Activated CD4-positive, alpha-beta T cell treated with anti-CD3 and anti-CD28 coated beads, Interleukin-2, amount 50 U/mL, for 16 hours (primary cell): ENCODE measurements at places on chromosomes 6 and 20.

DNA sequence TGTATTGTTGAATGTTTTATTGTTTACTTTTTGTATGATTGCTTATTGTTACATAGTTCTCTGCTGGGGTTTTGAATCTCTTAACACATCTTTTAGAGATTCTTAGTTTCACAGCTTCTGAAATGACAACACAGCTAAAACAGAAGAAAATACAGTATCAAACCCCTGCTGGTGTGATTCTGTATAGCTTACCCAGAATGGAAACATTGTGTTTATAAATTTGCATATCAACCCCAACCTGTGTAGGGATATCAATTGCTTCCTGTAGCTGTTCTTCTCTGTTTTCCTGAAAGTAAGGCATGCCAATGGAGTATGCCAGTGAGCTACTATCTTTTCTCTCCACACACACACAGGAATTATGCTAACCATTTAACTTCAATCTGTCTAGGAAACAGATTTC, 64.3 kb upstream of the ID4 start:
- DNase-seq: no peak

DNA sequence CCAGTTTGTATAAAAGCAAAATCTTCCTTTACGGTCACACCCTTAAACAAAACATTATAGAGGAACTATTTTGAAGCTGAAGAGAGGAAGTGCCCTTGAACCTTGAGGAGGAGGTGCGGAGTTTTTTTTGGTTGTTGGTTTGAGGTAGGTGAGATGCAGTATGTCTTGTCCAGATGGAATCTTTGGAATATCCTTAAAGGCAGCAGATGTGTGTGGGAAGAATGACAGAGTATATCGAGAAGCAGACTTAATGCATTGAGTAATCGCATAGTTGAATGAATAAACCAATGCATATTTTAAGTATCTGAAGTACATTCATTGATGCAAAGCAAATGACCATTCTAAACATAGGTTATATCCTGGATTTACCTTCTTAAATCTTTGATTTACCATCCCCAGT, 49.9 kb downstream of the AIG1 start:
- DNase-seq: no peak

DNA sequence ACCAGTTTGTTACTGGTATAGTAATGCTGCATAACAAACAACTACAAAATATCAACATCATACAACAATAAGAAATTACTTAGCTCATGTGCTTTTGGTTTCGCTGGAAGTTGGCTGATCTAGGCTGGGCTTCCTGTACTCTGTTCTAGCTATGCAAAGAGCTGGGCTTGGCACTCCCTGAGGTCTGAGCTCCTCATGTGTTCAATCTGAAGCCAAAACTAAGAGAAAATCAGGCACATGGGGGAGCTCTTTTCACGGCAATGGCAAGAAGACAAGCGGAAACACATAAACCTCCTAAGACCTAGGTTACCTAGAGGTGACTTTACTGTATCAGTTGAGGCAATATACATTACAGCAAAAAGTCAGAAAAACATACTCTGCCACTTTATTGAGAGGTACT, 574.2 kb downstream of the KHDRBS2 start:
- DNase-seq: no peak

GRCh38 chr6:26575494-26575939, 21.2 kb upstream of the ABT1 start:
- peak; percentile 58 for DNase-seq

DNA sequence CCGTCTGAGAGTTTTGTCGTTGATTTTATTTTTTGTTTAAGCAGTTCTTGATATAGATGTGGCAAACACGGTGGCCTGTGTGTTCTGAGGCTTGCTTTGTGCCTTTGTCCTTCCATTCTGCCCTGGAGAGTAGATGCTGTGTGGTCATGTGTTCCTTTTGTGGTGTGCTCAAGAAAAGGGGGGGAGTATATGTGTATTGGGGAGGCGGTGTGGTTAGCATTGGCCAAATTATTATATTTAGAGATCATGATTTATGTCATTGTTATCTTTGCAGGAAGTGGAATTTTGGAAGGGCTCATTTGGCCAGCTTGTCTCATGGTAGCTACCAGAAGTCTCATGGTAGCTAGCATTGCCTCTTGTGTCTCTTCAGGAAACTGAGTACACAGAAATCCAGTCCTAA, 16.4 kb downstream of the RREB1 start:
- no peak for DNase-seq

- DNase-seq: no peak
Measured at GRCh38 chr6:93523365-93523764, 104.0 kb upstream of the EPHA7 start.

GRCh38 chr6:147717991-147718390, 209.5 kb downstream of the SAMD5 start:
- no peak for DNase-seq

GRCh38 chr6:164102693-164103092, 688.2 kb downstream of the QKI start:
- DNase-seq: no peak

- no peak for DNase-seq
Measured at GRCh38 chr6:151032034-151032433, 166.5 kb downstream of the MTHFD1L start.

DNA sequence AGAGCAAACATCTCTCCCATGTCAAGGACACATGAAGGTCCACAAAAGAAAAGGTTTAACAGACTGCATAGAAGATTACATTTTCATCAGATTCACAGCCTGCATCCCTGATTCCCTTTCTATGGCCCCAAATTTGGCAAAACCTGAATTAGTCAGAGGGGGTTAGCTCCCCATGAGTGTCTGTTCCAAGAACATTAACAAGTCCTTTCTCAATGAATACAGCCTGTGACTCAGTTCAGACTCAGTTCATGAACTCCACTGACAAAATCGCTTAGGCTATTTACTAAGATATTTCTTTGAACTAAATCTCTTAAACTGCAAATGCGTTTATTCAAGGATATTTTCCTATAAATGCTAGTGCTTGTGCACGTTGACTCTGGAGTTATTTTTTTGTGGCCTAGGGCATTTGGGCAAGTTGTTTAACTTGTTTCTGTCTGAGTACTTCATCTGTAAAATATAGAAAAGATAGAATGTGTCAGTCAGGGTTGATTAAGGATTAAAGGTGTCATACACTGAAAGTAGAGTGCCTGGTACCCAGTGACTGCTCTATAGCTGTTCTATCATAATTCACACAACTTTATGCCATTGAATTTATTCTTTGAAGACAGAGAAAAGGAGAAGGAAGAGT, 422.6 kb downstream of the HTR1B start:
- no peak for DNase-seq

DNA sequence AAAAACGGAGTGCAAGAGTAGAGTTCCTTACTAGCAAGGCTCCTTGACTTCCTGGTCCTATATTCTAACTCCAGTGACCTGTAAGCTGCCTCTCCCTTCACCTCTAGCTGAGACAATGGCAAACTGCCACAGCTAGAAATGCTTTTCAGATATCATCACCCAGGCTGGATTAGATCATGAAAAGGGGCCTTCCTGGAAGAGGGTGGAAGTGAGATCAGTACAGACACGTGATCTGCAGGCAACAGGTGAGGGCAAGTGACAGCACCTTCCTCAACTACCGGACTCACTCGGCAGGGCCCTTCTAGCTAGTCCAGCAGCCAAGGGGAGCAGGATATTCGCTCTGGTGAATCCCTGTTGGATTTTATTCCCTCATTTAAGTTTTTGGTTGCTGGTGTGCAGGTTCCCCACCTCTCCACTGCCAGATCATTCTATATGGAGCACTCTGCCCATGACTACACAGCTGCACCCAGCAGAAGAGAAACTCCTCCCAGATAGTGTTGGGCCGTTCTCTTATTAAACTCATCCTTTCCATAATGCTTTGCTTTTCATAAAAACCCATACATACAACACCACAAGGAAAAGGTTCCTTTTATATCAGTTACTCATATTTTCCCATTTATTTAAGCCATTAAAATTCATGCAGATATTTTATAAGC, 26.4 kb upstream of the FAM83C start:
- no peak for DNase-seq

- DNase-seq: peak; percentile 26
Measured at GRCh38 chr6:40845553-40845952, 193.5 kb downstream of the UNC5CL start.

- no peak for DNase-seq
Measured at GRCh38 chr6:50966986-50967385, 148.3 kb downstream of the TFAP2B start.

DNA sequence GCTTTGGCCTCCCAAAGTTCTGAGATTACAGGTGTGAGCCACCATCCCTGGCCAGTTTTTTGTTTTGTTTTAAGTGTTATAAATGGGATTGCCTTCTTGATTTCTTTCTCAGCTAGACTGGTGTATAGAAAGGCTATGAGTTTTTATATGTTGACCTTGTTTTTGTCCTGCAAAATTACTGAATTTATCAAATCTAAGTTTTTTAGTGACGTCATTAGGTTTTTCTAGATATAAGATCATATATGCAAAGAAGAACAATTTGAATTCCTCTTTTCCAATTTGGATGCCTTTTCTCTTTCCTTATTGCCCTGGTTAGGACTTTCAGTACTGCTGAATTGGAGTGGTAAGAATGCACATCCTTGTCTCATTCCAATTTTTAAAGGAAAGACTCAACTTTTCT, 81.3 kb upstream of the MOCS1 start:
- no peak for DNase-seq

DNA sequence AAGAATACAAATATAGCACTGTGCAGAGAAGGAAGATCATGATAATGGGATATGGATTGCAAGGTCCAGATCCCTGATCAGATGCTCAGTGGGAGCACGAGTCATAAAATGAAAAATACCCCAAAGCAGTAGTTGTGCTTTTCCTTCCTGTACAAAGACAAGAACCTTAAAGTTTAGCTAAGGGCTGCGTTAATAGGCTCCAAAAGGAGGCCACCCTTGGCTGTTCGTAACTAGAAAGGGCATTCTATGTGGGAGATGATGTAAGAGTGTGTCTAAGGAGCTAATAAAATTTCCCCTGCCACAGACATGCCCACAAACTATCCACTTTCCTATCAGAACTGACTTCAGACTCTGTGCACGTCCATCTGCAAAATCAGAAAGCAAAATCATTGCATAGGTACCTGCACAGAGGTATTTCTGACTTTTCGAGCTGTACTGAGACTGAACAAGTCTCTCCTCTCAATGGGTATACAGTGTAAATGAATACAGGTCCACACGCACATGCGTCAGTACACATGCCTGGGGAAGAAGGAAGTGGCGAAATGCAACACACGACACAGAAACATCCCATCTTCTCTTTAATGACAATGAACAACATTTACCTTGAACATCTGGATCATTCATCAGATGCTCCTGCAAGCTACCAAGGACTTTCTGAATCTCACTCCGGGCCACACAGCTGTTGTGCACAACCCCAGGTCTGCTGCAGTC, 16.9 kb upstream of the ANKRD60 start:
- DNase-seq: no peak

DNA sequence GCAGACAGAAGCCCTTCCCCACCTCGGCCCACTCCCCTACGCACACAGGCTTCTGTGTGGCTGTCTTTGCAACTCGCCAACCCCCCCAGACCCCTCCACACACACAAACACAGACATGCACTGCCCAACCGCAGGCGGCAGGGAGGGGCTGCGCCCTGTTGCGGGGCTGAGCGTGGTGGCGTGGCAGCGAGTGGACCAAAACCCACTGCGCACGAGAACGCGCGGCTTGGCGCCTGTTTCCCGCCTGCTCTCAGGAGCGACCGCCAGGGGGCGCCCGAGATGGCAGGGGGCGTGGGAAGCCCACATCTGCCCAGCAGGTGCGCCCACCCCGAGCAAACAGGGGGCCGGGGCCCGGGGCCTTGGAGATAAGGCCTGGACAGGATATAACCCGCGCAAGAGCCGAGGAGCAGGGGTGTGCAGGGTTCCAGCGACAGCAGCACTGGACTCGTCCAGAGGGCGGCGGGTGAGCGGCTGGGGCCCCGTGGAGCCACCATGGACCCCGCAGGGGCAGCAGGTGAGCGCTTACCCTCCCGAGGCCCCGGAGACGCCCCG, at the start of gene RBPJL:
Gene RBPJL (plus strand): TSS at position 410 of the 552 bp plus-strand sequence. CDS start 83 bp downstream, at position 493.
- DNase-seq: peak; percentile 39

DNA sequence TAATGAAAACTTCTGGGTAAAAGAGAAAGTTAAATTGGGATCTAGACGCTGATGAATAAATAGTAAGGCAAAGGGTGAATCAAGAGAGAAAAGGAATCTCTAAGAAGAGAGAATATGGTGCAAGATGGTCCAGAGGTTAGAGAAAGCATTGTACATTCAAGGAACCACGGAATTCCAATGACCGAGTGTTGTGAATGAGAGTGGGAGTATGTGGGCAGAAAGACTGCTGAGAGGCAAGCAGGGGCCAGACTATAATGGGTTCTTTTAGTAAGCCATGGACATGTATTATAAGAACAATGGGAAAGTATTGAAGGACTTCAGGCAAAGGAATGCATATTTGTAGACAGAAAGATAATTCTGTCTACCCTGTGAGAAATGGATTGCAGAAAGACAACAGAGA, 45.2 kb downstream of the SPTLC3 start:
- no peak for DNase-seq

DNA sequence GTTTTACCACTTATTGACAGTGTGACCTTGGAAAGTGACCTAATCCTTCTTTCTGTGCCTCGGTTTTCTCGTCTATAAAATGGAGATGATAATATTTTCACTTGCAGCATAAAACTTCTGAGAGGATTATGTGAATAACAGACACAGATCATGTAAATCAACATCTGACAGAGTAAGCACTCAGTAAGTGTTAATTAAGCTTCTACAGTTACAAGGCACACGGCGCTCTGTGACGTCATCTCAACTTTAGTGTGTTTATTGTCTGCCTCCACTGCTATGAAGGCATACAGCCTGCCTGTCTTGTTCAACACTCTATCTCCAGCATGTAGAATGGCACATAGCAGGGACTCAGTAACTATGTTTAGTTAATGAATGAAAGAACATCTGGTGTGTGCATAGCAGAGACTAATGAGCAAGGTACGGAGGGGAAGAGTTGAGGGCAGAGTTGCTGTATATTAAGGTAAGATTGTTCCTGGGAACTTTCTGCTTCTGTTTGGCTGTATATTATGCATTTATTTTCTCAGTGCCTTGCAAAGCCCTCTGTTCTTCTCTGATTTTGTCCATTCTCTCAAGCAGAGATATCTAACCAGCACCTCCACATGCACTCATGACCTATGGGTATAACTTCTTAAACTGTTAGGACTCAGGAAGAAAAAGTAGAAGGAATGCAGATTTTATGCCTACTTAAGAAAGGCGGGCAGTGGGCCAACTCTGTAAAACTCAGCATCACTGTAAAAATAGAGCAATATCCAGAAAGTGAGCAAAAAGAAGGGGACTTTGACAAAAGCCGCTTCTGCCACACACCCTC, 66.4 kb upstream of the STMND1 start:
- DNase-seq: no peak

- no peak for DNase-seq
Measured at GRCh38 chr6:63677282-63677681, 41.7 kb downstream of the PHF3 start.
